CD14-positive monocyte (primary cell): ENCODE measurements at places on chromosomes 2 and 18. TPM values are rescaled to one million over a fixed set of nuclear protein-coding genes. Genes with fewer than 3 reads are reported as not detected.
A peak's percentile ranks its signal among the peaks of the same experiment; 100 is the strongest.

- DNase-seq, result no peak
- H3K27ac ChIP-seq, result no peak overlapping the region
- no peak overlapping the region for H3K4me3 ChIP-seq
- H3K36me3 ChIP-seq, result no peaks in the 10 kb centered on the region
These were observed 1.5 kb downstream of the ACKR3 start for GRCh38 chr2:236571145-236571544.

- DNase-seq, result peak; percentile 14
- no peaks in the 10 kb centered on the region for H3K36me3 ChIP-seq
- H3K4me3 ChIP-seq, result no peak overlapping the region
- H3K27ac ChIP-seq, result no peak overlapping the region
- H3K27me3 ChIP-seq, result no peaks in the 10 kb centered on the region
These were observed 56.3 kb upstream of the TANC1 start for GRCh38 chr2:158912112-158912511.

DNA sequence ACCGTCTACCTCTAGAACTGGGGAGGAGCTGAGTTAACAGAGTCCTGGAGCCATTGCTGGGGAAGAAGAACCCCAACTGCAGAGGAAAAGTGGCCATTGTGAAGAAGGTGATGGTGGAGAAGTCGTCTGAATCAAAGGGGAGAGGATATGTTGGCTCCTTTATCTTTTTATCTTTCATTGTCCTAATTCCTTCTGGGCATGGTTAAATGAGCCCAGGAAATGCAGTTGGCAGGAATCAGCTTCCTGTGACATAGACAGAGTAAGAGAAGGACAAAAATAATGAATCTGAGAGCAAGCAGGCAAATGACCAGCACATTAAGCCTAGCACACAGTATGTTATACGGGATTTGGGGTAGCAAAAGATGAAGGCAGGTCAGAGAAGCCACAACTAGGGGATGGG is 16.0 kb upstream of the ACTR3 start:
- DNase-seq, result no peak
- H3K27ac ChIP-seq, result no peak overlapping the region
- H3K4me3 ChIP-seq, result no peak overlapping the region
- H3K36me3 ChIP-seq, result no peaks in the 10 kb centered on the region
- peaks cover 27% of the 10 kb centered on the region for H3K4me1 ChIP-seq
- no peaks in the 10 kb centered on the region for H3K27me3 ChIP-seq

DNA sequence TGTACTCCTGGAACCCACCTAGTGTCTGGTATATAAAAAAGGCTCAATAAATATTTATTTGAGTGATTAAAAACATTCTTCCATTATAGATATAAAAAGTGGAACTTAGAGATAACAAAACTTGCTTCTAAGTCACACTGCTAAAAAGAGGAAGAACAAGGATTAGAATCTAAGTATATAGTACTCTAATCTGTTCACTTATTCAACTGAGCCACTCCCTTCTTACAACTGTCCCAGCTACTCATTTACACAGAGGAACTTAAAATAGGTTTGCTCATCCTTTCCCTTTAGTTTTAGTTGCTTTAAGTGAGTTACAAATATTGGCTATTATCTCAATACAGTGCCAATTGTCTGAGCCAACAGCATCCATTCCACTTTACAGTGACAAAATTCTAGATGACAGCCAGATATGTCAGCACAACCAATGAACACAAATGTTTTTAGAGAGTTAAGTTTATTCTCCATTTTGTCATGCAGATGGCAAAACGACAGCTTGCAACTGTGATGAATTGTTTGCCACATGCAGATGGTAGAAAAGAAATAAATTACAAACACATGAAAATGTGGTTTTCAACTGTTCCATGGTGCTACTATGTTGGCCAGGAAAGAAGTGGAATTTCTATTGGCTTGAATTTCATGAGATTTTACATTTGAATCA is 280.7 kb upstream of the ZC3H15 start:
- no peaks in the 10 kb centered on the region for H3K36me3 ChIP-seq
- H3K4me3 ChIP-seq, result no peak overlapping the region
- no peaks in the 10 kb centered on the region for H3K4me1 ChIP-seq
- DNase-seq, result no peak

GRCh38 chr2:19642501-19642900 is 259.3 kb downstream of the TTC32 start:
- no peaks in the 10 kb centered on the region for H3K36me3 ChIP-seq
- no peak for DNase-seq
- no peaks in the 10 kb centered on the region for H3K4me1 ChIP-seq
- no peak overlapping the region for H3K27ac ChIP-seq
- H3K27me3 ChIP-seq, result no peaks in the 10 kb centered on the region

DNA sequence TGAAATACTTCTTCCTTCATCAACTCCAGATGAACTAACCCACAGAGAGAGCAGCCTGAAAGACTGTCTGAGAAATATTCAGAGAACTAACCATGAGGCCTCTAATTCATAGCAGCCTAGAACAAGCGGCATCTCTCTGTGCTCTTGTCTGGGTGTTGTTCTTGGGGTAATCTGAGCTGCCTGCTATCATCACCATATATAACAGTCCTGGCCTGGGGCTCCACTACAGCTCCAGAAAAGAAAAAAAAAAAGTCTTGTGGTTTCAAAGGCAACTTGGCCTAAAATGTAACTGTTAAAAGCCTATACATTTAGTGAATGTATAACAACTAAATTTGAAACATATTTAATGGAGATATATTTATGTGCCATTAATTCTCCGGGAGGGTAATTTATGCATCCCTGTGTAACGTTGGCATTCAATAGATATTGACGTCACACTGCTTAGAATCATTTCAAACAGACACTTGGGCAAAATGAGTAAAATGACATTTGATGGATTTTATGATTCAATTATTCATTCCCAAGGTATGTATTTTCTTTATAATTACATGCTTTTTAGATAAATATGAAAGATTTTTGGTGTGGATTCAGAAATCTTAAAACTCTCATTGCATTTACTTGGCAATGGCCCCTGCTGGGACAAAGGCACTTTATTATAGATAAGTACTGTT is 294.3 kb downstream of the HRH4 start:
- DNase-seq, result no peak
- H3K4me1 ChIP-seq, result no peaks in the 10 kb centered on the region
- H3K27me3 ChIP-seq, result no peaks in the 10 kb centered on the region
- no peak overlapping the region for H3K27ac ChIP-seq
- H3K36me3 ChIP-seq, result no peaks in the 10 kb centered on the region

- H3K27me3 ChIP-seq, result no peaks in the 10 kb centered on the region
- no peak overlapping the region for H3K27ac ChIP-seq
- H3K4me3 ChIP-seq, result no peak overlapping the region
- H3K36me3 ChIP-seq, result no peaks in the 10 kb centered on the region
- DNase-seq, result no peak
These were observed 25.3 kb downstream of the DYNAP start for GRCh38 chr18:54616220-54616848.

- H3K27ac ChIP-seq, result no peak overlapping the region
- no peaks in the 10 kb centered on the region for H3K36me3 ChIP-seq
- DNase-seq, result no peak
These were observed 856 bp downstream of the FAM228A start for GRCh38 chr2:24175631-24176187.

GRCh38 chr2:106825161-106825560 is 60.8 kb downstream of the ST6GAL2 start:
- no peaks in the 10 kb centered on the region for H3K27me3 ChIP-seq
- H3K4me1 ChIP-seq, result no peaks in the 10 kb centered on the region
- DNase-seq, result no peak
- H3K27ac ChIP-seq, result no peak overlapping the region
- H3K4me3 ChIP-seq, result no peak overlapping the region

- H3K27ac ChIP-seq, result no peak within 1 kb of the TSS
These were observed at the start of gene LRRTM1 for GRCh38 chr2:80303909-80304837. Gene LRRTM1 (minus strand): TSS chr2:80304752. CDS start chr2:80303819, 933 bp downstream.

- no peak overlapping the region for H3K4me3 ChIP-seq
- no peaks in the 10 kb centered on the region for H3K4me1 ChIP-seq
- H3K27me3 ChIP-seq, result no peaks in the 10 kb centered on the region
- H3K36me3 ChIP-seq, result peaks cover 13% of the 10 kb centered on the region
- H3K27ac ChIP-seq, result no peak overlapping the region
These were observed 74.7 kb downstream of the PIAS2 start for GRCh38 chr18:46842583-46842982.

DNA sequence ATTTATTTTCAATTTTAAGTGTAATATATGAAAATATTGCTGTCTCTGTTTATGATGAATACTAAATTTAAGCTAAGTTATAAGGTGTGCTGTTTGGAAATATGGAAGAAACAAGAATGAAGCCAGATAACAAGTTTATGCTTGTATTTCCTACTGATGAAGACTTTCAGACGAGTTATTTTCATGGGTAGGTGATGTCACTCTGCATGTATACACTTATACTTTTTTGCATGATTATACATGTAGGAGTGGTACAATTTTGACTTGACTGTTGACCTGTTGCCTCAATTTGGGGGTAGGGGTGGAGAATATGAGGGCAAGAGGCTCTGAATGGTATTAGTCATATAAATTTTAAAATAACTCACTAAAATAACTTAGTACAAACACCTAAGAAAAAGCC is 133.7 kb downstream of the HAUS1 start:
- H3K4me1 ChIP-seq, result no peaks in the 10 kb centered on the region
- peaks cover 10% of the 10 kb centered on the region for H3K36me3 ChIP-seq
- H3K4me3 ChIP-seq, result no peak overlapping the region
- DNase-seq, result no peak
- H3K27ac ChIP-seq, result no peak overlapping the region

- no peaks in the 10 kb centered on the region for H3K27me3 ChIP-seq
- no peak overlapping the region for H3K4me3 ChIP-seq
- no peak for DNase-seq
- H3K4me1 ChIP-seq, result no peaks in the 10 kb centered on the region
These were observed 767.0 kb downstream of the SLC4A3 start for GRCh38 chr2:220394433-220394832.

DNA sequence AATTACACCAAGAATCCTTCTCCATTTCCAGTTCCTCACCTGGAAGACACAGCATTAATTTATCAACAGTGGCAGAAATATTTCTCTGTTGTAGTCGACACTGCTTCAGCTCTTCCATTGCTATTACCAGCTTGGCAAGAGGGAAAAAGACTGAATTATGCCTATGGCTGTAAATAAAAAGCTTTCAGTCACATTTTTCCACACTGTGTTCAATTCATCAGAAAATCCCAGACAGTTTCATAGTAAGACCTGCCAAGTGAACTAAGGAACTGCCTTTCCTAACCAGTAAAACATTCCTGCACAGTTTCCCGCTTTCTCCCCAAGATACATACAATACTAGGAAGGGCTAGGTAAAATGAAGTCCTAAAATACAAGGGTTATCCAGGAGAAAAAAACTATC is 94.7 kb downstream of the EXOC6B start:
- DNase-seq, result no peak
- H3K4me3 ChIP-seq, result no peak overlapping the region
- no peaks in the 10 kb centered on the region for H3K36me3 ChIP-seq
- H3K27ac ChIP-seq, result no peak overlapping the region
- H3K27me3 ChIP-seq, result no peaks in the 10 kb centered on the region

GRCh38 chr18:28999726-29000125 is 822.8 kb upstream of the CDH2 start:
- DNase-seq, result no peak
- no peak overlapping the region for H3K4me3 ChIP-seq
- no peaks in the 10 kb centered on the region for H3K4me1 ChIP-seq
- no peak overlapping the region for H3K27ac ChIP-seq

DNA sequence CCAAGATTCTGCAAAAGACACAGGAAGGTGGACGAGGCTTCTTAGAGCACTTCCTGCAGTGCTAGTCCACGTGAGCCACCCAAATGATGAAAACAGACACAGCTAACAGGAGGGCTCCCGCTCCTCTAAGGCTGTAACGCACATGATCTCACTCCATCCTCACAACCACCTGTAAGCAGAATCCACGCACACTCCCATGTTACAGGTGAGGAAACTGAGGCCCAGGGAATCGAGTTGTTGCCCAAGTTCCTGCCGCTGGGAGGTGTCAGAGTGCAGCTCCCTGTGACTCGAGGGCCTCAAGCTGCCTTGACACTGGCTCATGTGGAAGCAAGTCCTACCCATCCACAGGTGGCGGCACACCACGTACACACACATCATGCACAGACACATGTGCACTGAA is 4.4 kb downstream of the DNMT3A start:
- H3K27ac ChIP-seq, result no peak overlapping the region
- no peak for DNase-seq
- peaks cover 23% of the 10 kb centered on the region for H3K4me1 ChIP-seq
- H3K4me3 ChIP-seq, result no peak overlapping the region

GRCh38 chr18:36786686-36787085 is 42.1 kb downstream of the TPGS2 start:
- DNase-seq, result no peak
- H3K27me3 ChIP-seq, result no peaks in the 10 kb centered on the region
- H3K36me3 ChIP-seq, result peaks cover 2% of the 10 kb centered on the region
- H3K4me3 ChIP-seq, result no peak overlapping the region
- no peaks in the 10 kb centered on the region for H3K4me1 ChIP-seq

The FKBP1B gene
- 10.1 TPM for polyA plus RNA-seq

The FTCDNL1 gene
- 7.3 TPM for polyA plus RNA-seq

The UGT1A4 gene
- polyA plus RNA-seq, result not detected in 2 replicates

The FAM110C gene
- polyA plus RNA-seq, result not detected

The DPP4 gene
- not detected for polyA plus RNA-seq

The TUBB8B gene
- not detected for polyA plus RNA-seq

The GREB1L gene
- 0.02 TPM for polyA plus RNA-seq

The DPP10 gene
- not detected in 2 replicates for polyA plus RNA-seq

The PLB1 gene
- polyA plus RNA-seq, result 23.9 TPM
